ENCODE measurements at places on chromosomes 11 and 22. TPM values are rescaled to one million over a fixed set of nuclear protein-coding genes. Genes with fewer than 3 reads are reported as not detected.
A peak's percentile ranks its signal among the peaks of the same experiment; 100 is the strongest.

The ANO5 gene
- total RNA-seq, result not detected

GRCh38 chr11:113675565-113675964 lies 30.5 kb downstream of the TMPRSS5 start:
- no peak for DNase-seq
- no peak overlapping the region for H3K4me3 ChIP-seq
- no peaks in the 10 kb centered on the region for H3K27me3 ChIP-seq
- H3K4me1 ChIP-seq, result no peaks in the 10 kb centered on the region

The VSIG10L2 gene
- not detected for total RNA-seq

DNA sequence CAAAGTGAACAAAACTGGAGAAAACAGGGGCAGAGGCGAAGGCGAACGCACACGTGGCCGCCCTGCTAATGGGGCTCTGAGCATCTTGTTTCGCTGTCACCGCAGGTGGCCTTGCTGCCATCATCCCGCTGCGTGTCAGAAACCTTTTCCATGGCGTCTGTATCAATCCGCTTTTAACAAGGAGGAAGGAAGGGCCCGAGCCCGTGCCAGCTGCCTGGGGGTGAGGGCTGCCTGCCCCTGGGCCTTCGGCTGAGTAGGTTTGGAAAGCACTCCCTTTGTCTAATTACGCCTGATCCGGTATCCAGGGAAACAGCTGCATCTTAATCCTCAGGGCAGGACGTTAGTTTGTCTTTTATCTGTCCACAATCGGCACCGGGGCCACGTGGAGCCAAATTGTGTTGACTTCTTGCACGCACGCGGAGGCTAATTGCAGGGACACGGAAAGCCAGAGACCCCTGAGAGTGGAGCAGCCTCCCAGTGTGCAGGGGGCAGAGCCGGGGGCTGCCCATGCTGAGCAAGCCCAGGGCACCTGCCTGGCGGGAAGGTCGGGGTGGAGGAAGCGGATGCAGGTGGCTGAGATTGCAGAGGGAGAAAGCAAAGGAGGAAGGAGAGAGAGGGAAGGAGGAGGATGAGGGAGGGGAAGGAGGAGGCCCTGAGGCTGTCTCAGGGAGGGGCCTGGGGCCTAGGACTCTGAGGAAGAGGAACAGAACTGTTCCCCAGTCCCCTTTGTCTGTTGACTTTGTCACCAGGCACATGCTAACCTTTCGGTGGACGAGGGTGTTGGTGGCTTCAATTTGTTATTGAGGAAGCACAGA lies 19.2 kb upstream of the TH start:
- H3K27ac ChIP-seq, result no peak overlapping the region
- peak; percentile 36 for DNase-seq
- H3K36me3 ChIP-seq, result no peaks in the 10 kb centered on the region
- H3K27me3 ChIP-seq, result no peaks in the 10 kb centered on the region
- no peak overlapping the region for H3K4me3 ChIP-seq

GRCh38 chr22:46202897-46203600 lies 47.0 kb downstream of the CDPF1 start:
- H3K36me3 ChIP-seq, result peaks cover 2% of the 10 kb centered on the region
- no peaks in the 10 kb centered on the region for H3K4me1 ChIP-seq
- no peak overlapping the region for H3K27ac ChIP-seq
- no peaks in the 10 kb centered on the region for H3K27me3 ChIP-seq
- no peak for DNase-seq

The HEPHL1 gene
- not detected for total RNA-seq

- no peaks in the 10 kb centered on the region for H3K36me3 ChIP-seq
- H3K27me3 ChIP-seq, result no peaks in the 10 kb centered on the region
- no peak for DNase-seq
Measured at GRCh38 chr22:32751065-32751767, 50.3 kb upstream of the TIMP3 start.

DNA sequence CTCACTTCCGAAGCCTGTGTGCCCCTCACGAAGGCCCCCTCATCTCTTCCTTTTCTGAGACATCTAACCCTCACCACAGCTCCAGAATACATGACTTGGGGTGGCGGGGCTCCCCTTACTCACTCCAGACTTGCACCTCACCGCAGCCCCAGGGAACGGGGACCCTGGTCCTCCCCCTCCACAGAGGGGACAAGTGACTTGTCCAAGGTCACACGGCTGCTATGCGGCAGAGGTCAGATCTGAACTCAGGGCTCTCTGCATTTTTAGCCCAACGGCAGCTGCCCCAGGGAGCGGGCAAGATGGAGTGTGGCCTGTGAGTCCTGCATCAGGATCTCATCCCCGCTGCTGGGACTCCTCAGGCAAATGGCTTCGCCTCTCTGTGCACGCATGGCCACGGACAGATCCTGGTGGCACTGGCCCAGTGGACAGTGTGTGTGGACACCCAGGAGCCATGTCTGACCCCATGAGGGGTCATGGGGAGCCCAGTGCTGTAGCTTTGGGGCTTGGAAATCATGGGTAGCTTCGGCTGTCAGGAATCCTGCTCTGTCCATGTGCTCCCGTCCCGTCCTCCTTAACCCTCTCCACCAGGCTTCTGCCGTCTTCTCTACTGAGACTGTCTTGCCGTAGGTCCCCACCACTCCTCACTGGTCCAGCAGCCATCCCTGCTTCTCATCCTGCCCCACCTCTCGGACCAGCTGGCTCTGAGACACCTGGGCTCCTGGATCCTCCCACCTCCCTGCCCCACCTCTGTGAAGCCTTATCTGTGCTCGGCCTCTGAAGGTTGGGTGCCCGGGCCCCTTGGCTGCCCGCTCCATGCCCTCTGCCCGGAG lies 48.0 kb upstream of the CARS1 start:
- H3K36me3 ChIP-seq, result no peaks in the 10 kb centered on the region
- H3K27me3 ChIP-seq, result no peaks in the 10 kb centered on the region
- DNase-seq, result no peak
- no peak overlapping the region for H3K27ac ChIP-seq
- H3K4me3 ChIP-seq, result no peak overlapping the region

DNA sequence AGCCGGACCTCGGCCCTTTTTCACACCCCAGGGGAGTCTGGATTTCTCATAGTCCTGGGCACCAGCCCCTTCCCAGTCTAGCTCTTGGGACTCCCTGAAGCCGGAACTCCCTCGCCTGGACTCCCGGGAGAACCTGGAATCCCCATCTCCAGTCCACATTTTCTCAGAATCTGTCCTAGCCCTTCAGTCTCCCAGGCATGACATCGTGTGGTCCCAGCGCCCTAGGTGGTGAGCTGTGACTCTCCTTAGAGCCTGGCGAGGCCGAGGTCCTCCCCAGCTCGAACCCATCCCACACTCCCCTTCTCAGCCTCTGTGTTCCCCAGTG lies 673 bp upstream of the DUSP18 start:
- H3K4me3 ChIP-seq, result peak overlapping the region; percentile 84
- peaks cover 12% of the 10 kb centered on the region for H3K4me1 ChIP-seq
- peaks cover 7% of the 10 kb centered on the region for H3K36me3 ChIP-seq
- no peaks in the 10 kb centered on the region for H3K27me3 ChIP-seq
- no peak overlapping the region for H3K27ac ChIP-seq

The TEX54 gene
- total RNA-seq, result 1.1 TPM

DNA sequence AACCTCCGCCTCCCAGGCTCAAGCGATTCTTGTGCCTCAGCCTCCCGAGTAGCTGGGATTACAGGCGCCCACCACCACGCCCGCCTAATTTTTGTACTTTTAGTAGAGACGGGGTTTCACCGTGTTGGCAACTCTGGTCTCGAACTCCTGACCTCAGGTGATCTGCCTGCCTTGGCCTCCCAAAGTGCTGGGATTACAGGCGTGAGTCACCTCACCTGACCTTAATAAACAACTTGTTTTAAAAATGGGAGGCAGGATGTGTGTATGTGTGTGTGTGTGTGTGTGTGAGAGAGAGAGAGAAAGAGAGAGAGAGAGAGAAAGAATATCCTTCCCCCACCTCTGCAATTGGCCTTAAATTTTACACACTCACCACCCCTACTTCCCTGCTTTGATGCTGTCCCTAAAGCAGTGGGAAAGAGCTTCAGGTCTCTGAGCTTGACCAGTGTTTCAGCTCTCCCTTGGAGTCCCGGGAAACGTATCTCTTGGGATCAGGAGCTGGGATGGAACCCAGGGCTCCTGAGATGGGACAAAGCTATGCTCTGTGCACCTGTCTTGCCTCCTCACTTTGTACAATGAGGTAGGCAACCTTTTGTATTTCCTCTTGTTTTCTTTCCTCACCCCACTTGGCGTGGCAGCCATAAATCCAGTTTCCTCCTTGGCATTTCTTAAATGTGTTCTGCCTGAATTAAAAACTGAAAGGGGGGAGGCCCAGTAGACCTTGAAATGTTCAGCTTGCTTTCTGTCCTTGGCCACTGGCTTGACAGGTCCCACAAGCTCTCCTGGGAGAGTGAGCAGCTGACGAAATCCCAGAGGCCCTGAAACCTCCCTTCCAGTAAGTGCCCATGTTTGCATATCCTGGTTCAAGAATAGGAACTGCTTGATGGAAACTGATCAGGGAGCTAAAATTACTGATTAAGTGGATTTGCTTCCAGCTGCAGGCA lies 17.8 kb upstream of the XBP1 start:
- no peak for DNase-seq
- no peak overlapping the region for H3K4me3 ChIP-seq
- no peak overlapping the region for H3K27ac ChIP-seq
- H3K4me1 ChIP-seq, result peaks cover 13% of the 10 kb centered on the region
- H3K27me3 ChIP-seq, result no peaks in the 10 kb centered on the region

DNA sequence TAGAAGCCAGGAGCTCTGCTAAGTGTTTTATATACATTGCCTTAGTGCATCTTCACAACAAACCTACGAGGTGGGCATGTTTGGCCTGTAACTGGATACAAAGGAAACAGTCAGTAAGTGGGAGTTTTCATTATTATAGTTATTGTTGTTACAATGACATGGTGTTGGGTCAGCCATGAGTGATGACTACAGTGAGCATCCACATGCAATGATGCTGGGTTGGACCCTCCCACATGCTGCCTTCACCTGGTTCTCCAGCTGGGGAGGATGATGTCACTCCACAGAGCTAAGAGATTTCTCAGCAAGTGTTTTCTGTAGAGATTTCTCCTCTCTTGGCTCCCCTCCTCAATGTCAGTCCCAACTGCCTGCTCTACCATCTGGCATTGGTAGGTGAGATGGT lies 59.3 kb downstream of the EHF start:
- no peak overlapping the region for H3K4me3 ChIP-seq
- H3K27ac ChIP-seq, result no peak overlapping the region
- H3K27me3 ChIP-seq, result no peaks in the 10 kb centered on the region
- H3K4me1 ChIP-seq, result no peaks in the 10 kb centered on the region
- no peaks in the 10 kb centered on the region for H3K36me3 ChIP-seq

GRCh38 chr11:59394186-59394585 lies 32.0 kb downstream of the OR5A2 start:
- H3K4me3 ChIP-seq, result no peak overlapping the region
- no peak overlapping the region for H3K27ac ChIP-seq
- DNase-seq, result no peak
- H3K4me1 ChIP-seq, result no peaks in the 10 kb centered on the region
- no peaks in the 10 kb centered on the region for H3K27me3 ChIP-seq

- H3K4me3 ChIP-seq, result no peak overlapping the region
- H3K27ac ChIP-seq, result no peak overlapping the region
- H3K27me3 ChIP-seq, result no peaks in the 10 kb centered on the region
- H3K36me3 ChIP-seq, result no peaks in the 10 kb centered on the region
Measured at GRCh38 chr22:30830907-30831306, 136.2 kb downstream of the OSBP2 start.

The CD6 gene
- 9.3 TPM for total RNA-seq

DNA sequence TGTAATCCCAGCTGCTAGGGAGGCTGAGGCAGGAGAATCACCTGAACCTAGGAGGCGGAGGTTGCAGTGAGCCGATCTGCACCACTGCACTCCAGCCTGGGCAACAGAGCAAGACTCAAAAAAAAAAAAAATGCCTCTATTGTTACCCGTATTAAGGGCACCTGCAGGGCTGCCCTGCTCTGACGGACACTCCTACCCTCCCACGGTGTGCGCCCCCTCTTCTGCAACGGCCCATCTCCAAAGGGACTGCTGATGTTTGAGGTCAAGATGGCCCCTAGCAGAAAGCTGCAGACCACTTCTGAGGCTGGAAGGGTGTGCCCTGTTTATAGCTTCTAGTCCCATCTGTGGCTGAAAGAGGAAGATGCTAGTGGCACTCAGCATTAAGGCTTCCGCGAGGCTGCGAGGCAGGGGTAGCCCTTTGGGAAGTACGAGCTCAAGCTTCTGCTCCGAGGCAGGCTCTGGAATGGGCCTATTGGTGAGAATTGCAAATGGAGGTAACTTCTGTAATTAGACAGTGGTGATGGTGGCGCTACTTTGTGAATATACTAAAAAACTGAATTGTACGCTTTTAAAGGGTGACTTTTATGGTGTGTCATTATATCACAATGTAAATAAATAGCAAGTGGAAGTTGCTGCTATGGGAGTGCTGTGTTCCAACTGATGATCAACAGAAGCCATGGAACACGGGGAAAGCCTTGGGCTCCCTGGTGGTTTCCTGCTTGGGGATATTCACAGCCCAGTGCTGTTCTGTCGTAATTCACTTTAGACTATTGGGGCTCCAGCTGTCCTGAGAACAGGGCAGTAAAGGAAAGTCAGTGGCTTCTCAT lies 24.3 kb downstream of the ARFGAP2 start:
- H3K36me3 ChIP-seq, result no peaks in the 10 kb centered on the region
- H3K4me3 ChIP-seq, result no peak overlapping the region
- peak; percentile 43 for DNase-seq
- peak overlapping the region; percentile 4 for H3K27ac ChIP-seq

DNA sequence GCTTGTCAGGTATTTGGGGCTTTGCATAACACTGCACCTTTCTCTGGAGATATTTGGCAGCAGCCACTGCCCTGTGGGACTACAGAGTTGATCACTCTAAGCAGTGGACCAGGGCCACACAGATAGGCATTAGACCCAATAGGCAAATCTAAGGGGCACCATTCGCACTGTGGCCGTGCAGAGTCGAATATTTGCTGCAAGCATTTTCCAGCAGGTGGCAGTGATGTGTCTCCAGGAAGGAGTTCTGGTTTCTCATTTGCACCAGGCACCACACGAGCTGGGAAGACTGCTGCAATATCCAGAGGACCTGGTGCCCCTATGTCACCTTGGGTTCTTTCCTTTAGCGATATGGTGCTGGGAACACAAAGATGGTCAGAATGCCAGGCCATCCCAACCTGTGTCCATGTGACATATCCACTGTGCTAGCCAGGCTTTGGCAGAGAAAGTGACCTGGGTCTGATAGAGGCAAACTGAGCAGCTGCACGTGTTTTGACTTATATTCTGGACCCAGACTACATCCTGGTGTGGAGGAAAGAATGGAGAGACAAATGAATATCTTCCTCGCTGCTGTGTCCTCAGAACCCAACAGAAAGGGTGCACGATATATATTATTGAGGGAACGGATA lies 318.7 kb downstream of the BUD13 start:
- no peak for DNase-seq
- H3K4me3 ChIP-seq, result no peak overlapping the region
- no peaks in the 10 kb centered on the region for H3K4me1 ChIP-seq

- no peak overlapping the region for H3K4me3 ChIP-seq
- H3K4me1 ChIP-seq, result no peaks in the 10 kb centered on the region
- H3K36me3 ChIP-seq, result no peaks in the 10 kb centered on the region
- H3K27me3 ChIP-seq, result no peaks in the 10 kb centered on the region
- H3K27ac ChIP-seq, result no peak overlapping the region
Measured at GRCh38 chr11:32034680-32035079, 56.2 kb upstream of the RCN1 start.

DNA sequence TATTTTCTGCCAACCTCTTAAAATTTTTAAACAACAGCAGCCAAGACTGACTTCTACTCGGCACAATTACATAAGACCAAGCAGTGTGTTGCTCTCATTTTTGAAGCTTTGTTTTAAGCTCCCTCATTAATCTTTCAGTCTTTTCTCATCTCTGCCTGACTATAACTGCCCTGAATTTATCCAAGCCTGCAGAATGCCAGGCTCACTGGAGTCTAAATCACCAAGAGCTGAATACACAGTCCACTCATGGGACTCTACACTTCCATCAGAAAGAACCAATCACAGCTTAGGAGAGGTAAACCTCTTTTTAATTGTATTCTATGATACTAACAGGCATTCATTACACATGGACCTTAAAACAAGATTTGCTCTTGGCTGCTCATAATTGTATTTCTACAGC lies 178.7 kb downstream of the CADM1 start:
- peaks cover 3% of the 10 kb centered on the region for H3K4me1 ChIP-seq
- no peaks in the 10 kb centered on the region for H3K36me3 ChIP-seq
- DNase-seq, result no peak
- H3K27ac ChIP-seq, result no peak overlapping the region

Measured in B cell (primary cell).